ENCODE measurements at places on chromosomes 6 and 20.

GRCh38 chr20:63465380-63466249, 6.8 kb downstream of the KCNQ2 start:
- DNase-seq = no peak

- DNase-seq = no peak
Observed at GRCh38 chr6:165877773-165878172, 214.7 kb upstream of the PDE10A start.

- DNase-seq = no peak
Observed at GRCh38 chr6:122622479-122622878, 12.3 kb downstream of the PKIB start.

GRCh38 chr20:58246346-58246745, 17.9 kb upstream of the ANKRD60 start:
- no peak for DNase-seq

- DNase-seq = no peak
Observed at GRCh38 chr6:63805808-63806572, 170.4 kb downstream of the PHF3 start.

GRCh38 chr6:124956018-124956417, 6.2 kb upstream of the RNF217 start:
- DNase-seq = no peak

GRCh38 chr6:111199935-111200334, 112.6 kb downstream of the SLC16A10 start:
- no peak for DNase-seq

- no peak for DNase-seq
Observed at GRCh38 chr6:19013026-19013705, 626.0 kb downstream of the RNF144B start.

GRCh38 chr6:46655803-46656202, 3.0 kb downstream of the SLC25A27 start:
- DNase-seq = no peak

DNA sequence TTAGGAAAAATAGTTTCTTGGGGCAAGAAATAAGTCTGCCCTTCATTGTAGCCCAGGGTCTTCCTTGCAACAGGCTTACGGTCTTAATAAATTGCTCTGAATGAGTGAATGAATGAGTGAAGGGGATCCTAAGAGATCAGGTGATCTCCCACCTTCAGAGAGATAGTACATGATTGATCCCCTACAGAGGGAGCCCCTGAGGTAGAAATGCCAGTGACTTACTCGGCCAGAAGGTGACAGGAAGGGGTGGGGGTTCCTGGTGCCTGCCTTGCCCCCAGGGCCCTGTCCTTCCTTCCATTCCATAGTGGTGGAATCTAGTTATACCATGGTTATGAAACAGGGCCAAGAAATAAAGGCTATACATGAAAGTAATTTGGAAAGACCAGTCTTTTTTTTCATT, 215.3 kb upstream of the SSTR4 start:
- no peak for DNase-seq

- DNase-seq = no peak
Observed at GRCh38 chr6:5786321-5786968, 220.3 kb downstream of the NRN1 start.

- no peak for DNase-seq
Observed at GRCh38 chr6:20092071-20092566, 120.2 kb downstream of the MBOAT1 start.

GRCh38 chr20:62860391-62860923, 1.2 kb downstream of the TCFL5 start:
- no peak for DNase-seq

DNA sequence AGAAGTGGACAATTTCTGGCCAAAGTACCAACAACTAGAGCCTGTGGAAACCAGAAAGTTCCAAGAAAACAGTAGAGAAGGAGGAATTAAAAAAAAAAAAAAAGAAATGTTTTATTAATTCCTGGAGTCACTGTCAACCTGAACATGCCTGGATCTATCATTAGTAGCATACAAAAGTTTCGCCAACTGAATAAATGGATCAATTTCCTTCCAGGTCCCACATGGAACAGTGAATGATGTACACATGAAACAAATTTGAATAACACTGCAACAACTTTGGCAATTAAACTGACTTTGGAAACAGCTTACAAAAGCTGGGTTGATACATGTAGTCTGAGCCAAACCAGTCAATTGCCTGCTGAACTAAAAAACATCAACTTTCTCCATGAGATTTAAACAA, 90.0 kb upstream of the HMGCLL1 start:
- no peak for DNase-seq

- DNase-seq = no peak
Observed at GRCh38 chr6:36376742-36377141, 10.7 kb downstream of the ETV7 start.

DNA sequence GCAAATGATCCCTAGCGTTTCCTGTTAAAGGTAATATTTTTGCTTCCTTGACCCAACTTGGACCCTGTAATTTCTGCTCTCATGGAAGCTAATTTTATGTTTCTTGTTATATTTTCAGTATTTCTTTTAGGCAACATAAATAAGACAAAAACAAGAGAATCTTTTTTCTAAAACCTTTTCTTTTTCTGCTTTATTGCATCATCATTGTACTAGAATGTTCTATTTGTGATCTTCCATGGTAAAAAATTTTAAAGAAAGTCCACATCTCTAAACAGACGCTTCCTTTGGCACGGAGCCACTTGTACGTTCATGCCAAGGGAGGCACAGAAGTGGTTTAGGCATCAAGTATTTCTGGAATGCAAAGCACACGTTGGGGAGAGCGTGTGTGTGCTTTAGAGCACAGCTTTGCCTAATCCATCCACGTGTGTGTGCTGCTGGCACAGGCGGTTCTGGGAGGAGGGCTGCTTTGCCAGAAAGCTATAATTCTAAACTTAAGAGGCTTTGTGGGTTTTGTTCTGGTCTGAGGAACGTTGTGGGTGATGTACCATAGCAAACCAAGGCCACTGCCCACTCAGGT, 98.3 kb downstream of the SASH1 start:
- DNase-seq = no peak

GRCh38 chr6:31144296-31144969, 5.6 kb upstream of the PSORS1C2 start:
- DNase-seq = no peak

- no peak for DNase-seq
Observed at GRCh38 chr6:25022140-25022553, 86.4 kb upstream of the RIPOR2 start.

- DNase-seq = no peak
Observed at GRCh38 chr20:46304361-46304760, 3.9 kb downstream of the CDH22 start.

GRCh38 chr6:63149730-63150129, 61.5 kb upstream of the FKBP1C start:
- no peak for DNase-seq

DNA sequence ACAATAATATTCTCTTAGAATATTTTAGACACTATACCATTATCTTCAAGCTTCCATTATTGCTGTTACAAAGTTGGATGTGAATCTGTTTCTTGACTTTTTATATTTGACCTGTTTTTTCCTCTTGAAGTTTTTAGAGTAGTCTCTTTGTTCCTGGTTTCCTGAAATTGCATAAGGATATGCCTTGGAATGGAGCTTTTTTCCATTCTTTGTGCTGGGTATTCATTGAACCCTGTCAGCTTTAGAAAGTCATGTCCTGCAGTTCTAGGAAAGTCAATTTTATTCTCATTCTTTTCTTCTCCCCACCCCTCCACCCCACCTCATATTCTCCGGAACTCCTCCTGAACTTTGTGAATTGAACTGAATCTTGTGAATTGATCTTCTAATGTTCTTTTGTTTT, 92.4 kb upstream of the FOXO3 start:
- DNase-seq = no peak

- no peak for DNase-seq
Observed at GRCh38 chr6:113385020-113385431, 472.1 kb upstream of the MARCKS start.

DNA sequence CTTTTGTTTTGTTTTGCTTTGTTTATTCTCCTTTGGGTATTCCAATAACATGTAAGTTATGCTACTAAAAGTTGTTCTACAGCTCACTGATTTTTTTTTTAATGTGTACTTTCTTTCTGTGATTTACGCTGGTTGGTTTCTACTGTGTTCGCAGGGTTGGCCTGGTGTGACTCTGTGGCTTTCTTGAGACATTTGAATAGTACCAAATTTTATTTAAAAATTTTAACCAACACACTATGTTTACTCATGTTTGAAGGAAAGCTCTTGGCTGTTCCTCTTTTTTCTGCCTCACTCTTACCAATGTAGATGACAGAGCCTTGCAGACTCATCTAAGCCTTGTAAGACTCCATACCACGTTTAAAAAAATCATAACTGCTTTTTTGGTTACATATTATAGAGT, 1784.9 kb upstream of the DEFB115 start:
- no peak for DNase-seq

GRCh38 chr6:27242589-27243265, 4.8 kb upstream of the PRSS16 start:
- DNase-seq = no peak

GRCh38 chr20:391041-391711, 10.6 kb downstream of the TRIB3 start:
- DNase-seq = no peak

DNA sequence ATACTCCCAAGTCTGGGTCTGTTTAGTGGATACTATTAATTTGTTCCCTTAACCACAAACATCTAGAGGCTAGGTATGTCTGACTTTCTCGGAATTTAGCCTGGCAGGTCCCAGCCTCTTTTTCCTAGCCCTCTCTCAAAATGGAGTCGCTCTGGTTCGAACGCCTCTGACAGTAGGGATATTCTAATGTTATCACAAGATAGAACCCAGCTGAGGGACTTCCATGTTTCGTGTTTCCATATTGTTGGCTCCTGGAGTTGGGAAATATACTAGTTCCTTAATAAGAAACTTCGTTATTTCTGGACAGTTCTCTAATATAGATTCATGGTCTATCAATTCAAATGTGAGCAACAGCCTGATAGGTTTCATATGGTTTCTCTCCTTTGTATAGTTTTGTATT, 16.4 kb downstream of the CYB5R4 start:
- DNase-seq = no peak

- no peak for DNase-seq
Observed at GRCh38 chr6:116881236-116881635, 4.2 kb downstream of the RFX6 start.

DNA sequence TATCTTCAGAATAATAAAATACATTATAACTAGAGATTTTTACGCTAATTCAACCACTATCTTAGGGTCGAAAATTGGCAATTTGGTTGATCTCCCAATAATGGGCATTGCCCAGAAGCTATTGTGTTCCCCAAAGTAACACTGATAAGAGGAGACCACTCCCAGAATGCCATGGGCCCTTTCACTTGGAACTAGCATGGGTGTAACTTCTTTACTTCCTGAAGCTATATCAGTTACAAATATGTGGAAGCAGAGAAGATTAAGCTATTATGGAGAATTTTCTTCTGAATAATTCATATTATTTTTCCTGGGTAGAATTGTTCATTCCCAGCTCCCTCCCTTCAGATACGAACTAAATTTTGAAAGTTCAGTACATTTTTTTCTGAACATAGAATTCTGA, 48.2 kb upstream of the JAG1 start:
- DNase-seq = no peak

DNA sequence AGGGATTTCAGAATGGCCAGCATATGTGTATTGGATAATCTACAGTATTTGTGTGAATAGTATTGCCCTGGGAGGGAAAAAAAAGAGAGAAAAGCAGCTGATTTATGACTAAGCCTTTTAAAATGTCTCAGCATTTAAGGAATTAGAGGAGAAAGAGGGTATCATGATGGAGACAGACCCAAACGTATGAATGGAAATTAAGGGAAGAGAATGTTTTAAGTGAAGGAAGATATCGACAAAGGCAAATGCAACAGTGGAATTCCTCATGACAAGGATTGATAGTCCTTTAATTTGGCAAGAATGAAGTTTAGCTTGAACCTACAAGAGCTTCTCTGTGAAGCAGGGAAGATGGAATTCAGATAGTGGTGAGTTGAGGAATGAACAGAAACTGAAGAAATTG, 367.3 kb upstream of the POU3F2 start:
- no peak for DNase-seq

GRCh38 chr20:16541226-16541625, 32.0 kb downstream of the KIF16B start:
- DNase-seq = no peak

DNA sequence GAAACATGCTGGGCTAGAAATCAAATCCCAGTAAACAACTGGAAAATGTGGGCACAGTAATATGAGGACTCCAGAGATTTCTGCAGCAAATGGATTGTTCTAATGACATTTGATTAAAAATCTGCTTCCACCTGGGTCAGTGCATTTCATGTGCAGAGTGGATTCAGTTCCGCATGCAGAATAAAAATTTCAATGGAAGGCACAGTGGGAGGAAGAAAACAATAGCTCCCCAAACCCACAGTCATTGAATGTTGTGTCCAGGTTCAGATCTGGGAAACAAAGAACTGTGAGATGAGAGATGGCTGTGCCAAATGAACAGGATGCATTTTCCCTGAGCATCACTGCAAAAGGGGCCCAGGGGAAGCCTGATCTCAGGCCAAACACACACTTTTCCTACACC, 403.1 kb downstream of the BTBD9 start:
- no peak for DNase-seq

GRCh38 chr6:15763837-15764236, 101.0 kb upstream of the DTNBP1 start:
- no peak for DNase-seq

DNA sequence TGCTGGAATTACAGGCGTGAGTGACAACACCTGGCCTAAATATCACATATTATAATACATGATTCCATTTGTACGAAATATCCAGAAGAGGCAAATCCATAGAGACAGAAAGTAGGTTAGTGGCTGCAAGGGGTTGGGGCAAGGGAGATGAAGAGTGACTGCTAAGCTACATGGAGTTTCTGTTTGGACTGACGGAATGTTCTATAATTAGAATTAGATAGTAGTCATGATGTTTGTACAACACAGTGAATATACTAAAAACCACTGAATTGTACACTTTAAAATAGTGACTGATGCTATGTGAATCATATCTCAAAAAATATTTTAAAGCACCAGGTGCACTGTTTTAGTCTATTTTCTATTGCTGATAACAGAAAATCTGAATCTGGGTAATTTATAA, 3.7 kb upstream of the HEBP2 start:
- no peak for DNase-seq

DNA sequence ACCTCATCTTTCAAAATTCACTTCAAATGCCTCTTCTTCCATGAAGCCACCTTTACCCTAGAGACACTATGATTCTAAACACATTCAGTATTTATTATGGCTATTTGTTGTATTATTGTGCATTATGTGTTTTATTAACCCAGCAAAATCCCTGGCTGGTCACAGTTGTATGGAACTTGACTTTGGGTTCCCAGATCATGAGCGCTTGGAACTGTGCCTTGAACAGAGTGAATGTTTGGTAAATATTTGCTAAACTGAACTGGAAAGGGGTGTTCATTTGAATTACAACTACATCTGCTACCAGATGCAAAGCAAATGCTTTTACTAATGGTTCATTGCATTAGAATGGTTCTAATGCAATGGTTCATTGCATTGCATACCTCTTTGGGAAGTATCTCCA, 259.8 kb downstream of the PKHD1 start:
- no peak for DNase-seq
